ENCODE measurements at places on chromosomes 7 and 10. TPM values are rescaled to one million over a fixed set of nuclear protein-coding genes. Genes with fewer than 3 reads are reported as not detected.

DNA sequence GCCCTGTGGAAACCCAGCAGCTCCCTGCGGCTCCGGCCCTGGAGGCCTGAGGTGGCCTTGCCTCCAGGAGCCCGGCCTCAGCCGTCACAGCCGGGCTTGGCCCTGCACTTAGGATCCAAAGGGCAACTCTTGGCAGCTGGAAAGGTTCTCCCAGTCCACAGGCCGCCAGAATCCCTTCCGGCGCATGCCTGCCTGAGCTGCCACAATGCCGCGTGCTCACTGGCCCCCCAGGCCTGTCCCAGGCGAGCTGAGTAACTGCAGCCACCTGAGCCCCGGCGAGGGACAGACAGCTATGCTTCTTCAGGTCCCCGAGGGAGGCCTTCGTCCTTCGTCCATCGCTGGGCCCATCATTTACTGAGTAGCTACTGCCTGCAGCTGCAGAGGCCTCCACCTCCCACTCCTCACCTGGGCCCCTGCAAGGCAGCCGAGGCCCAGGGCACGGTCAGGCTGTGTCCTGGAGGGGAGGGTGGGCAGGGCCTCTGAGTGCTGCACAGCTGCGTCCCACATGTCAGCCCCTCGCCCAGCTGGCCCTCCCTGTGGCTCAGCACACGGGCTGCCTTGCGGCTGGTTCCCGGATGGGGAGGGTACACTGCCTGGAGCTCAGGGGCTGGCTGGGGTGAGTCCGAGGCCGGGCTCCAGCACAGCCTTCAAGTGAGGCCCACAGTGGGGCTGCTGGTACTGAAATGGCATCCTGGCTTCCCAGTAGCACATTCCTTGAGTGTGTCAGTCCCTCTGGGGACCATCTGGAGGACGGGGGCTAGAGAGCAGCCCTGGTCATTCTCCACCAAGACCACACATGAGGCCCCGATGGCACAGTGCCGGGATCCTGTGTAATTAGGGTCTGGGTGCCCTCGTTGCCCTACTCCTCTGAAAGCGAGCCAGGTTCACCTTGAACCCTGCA lies 172.5 kb downstream of the ELFN1 start:
- no peak for DNase-seq

The CYP3A5 gene
- not detected for total RNA-seq

The HHEX gene
- total RNA-seq: 50.5 TPM

GRCh38 chr10:15180736-15181135 lies 12.2 kb upstream of the NMT2 start:
- DNase-seq: no peak

The ADARB2 gene
- total RNA-seq: not detected
